Fibroblast of upper back skin (primary cell): ENCODE measurements at places on chromosomes 16 and 17.

- DNase-seq, result no peak
Measured at GRCh38 chr16:54072237-54072636, 214.3 kb downstream of the IRX3 start.

- no peak for DNase-seq
Measured at GRCh38 chr17:79549141-79549915, 61.5 kb downstream of the RBFOX3 start.

- DNase-seq, result peak; percentile 59
Measured at GRCh38 chr17:57881783-57882351, 32.0 kb upstream of the MRPS23 start.

- no peak for DNase-seq
Measured at GRCh38 chr16:78695391-78695790, 595.9 kb downstream of the WWOX start.

DNA sequence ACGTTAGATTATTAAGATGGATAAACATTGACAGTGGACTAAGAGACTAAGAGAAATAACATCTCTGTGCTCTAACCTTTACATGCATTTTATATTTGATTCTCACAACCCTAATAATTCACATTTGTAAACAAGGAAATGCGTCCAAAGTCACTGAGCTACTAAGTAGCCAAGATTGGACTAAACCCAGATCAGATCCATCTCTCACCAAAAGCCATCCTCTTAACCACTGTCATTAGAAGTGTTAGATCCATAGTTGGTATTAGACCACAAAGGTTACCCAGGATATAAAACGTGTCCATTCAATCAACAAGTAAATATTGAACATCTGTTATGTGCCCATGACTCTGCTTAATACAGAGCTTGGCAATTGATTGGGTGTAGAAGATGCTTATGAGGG is 5.2 kb downstream of the HSD17B2 start:
- DNase-seq, result no peak

DNA sequence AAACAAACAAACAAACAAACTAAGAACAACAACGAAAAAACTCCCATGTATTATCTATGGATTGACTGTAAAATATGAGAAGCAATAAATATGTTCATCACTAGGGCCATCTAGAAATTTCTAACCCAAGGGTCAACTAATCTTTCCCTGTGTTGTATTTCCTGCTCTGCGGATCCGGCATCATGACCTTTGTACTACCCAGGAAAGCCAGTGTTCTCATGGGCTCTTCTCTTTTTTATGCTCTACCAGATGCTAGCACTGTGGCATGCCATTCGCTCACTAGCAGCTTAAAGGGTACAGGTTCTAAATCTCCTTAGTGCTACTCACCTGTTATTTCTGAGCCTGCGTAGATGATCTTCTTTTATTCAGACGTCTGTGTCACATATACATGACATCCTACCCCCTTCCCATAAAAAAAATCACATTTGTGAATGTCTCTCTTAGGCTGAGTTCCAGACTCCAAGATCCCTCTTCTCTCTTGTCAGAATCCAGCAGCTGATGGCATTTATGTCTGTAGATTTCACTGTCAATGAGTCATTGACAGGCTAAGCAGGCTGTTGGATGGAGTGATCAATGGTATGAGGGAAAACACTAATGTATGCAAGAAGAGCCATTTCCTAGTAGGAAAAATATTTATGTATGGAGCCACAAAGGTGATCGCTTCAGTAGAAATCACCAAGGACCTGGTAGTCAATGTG is 100.0 kb downstream of the WWOX start:
- no peak for DNase-seq

GRCh38 chr17:77018504-77018903 is 122.3 kb upstream of the SEC14L1 start:
- DNase-seq, result no peak

DNA sequence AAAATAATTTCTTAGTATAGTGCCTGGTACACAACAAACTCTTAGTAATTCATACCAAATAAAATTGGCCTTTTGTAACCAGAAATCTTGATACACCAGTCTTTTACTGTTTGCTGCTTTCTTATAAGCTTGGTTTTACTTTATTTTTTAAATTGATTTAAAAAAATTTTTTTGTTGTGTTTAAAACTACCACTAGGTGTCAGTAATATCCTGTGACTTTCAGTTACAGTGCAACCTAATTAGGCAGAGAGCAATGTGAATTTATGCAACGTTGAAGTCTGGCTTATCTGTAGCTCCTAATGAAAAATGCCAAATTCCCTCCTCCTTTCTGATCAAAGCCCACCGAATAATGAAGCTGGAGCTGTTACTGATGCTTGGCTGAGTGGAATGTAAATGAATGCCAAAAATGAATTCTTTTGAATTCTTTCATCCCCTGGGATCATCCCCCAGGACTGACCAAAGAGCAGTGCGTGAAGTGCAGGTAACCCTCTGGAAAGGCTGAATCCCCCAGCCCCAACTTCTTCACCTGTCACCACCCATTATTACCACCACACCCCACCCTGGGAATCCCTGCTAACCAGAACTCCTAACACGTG is 3.8 kb downstream of the ERCC4 start:
- peak; percentile 60 for DNase-seq

DNA sequence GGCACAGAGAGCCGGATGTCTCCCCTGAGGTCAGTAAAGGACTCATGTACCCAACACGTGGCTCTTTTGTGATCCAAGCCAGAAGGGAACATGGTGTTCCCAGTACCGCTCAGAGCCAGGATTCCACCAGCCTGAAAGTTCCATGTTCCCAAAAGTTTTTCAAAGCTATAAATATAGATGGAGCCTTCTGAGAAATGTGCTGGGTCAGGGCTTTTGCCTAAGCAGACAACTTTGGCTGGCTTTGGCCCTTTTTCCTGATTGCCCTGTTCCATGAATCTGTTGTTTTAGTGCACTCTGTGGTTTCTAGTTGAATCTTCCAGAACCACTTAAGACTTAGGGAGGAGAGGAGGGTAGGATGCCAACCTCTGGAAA is 128.5 kb upstream of the HS3ST2 start:
- no peak for DNase-seq

DNA sequence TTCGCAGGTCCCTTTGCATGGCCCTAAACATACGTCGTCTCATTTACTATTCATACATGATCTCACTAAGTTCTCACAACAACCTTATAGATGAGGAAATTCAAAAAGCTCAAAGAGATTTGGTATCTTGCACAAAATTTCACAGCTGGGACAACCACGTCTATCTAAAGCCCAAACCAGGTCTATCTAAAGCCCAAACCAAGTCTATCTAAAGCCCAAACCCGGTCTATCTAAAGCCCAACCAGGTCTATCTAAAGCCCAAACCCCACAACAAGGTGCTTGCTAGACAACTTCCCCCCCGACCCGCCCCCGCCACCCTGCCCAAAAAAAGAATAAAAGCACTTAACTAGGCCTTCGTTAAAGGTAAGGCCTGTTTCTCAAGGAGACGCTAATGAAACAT is 174.9 kb downstream of the VPS53 start:
- no peak for DNase-seq

DNA sequence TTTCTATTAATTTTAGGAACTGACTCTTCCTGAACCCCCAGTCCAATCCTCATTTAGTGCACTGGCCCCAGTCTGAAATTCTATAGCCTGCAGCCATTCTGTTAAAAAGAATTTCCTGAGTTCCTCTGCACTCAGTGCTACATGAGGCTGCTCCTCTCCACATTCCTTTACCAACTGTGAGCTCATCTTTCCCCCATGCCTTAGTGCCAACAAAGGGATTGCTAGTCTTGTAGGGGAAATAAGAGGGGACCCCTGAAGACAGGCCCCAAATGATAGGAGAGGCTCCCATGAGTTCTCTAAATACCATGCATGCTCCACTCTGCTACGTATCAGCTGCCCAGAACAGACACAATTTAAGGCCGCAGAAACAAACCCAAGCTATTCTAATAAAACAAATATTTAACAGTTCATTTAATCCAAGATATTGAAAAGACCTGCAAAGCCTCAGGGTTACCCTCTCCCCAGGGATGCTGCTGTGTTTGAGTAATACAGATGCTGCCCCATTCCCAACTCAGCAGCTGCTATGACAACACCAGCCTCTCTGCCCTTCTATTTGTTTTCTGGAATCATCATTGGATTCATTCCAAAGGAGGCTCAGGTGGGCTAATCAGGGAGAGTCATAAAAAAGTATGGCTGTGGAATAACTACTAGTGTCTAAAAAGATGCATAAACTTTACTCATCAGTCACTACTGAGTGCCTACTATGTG is 228.5 kb downstream of the TOX3 start:
- DNase-seq, result no peak

DNA sequence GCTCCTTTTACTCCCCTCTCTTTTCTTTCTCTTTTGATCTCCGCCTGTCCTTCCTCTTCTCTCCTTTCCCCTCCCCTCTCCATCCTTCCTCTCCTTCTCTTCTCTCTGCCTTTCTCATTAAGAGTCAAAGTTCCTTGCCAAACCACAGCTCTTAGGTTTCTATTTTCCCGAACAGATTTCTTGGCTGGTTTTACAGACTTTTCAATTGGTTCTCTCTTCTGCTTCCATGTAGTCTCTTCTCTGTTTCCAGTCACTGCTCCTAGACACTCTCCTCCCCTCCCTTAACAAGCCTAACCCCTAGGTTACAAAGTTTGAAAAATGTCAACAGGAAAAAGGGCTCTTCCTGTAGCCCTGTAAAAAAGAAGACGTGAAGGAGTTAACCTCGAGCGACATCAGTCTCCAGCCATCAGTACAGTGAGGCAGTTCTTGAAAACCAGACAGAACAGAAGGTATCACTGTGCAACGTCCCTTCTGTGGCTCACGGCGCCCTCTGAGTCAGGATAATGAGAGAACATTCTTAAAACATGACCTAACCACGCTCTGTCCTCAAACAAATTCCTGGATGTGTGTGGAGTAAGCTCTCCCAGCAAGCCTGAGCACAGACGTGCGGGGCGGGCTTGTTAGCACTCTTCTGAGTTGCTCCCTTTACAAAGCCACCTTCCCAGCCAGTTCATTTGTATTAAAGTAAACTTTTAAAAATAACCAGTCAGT is 11.6 kb upstream of the MARCHF10 start:
- DNase-seq, result peak; percentile 98

DNA sequence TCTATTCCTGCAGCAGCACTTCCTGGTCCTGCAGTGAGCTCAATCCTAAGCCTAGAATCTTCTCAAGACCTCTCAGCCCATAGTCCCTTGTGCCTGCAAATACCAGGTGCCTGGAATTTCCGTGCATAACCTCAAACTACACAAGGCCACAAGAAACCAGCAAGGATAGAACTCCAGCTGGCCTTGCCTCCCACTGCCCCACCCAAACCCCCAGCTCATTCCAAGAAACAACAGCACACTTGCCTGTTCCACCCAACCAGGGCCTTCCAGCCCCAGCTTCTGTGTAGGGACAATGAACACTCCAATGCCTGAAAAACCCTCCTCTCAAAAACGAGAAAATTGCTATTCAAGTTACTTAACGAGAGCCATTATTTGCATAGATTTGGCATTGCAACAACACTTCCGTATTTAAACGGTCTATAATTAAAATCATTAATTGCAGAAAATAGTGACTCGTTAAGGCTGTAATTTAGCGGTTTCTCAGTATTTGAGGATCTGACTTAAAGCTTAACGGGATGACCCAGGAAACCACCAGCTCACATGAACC is 147.0 kb downstream of the C16orf78 start:
- DNase-seq, result no peak

DNA sequence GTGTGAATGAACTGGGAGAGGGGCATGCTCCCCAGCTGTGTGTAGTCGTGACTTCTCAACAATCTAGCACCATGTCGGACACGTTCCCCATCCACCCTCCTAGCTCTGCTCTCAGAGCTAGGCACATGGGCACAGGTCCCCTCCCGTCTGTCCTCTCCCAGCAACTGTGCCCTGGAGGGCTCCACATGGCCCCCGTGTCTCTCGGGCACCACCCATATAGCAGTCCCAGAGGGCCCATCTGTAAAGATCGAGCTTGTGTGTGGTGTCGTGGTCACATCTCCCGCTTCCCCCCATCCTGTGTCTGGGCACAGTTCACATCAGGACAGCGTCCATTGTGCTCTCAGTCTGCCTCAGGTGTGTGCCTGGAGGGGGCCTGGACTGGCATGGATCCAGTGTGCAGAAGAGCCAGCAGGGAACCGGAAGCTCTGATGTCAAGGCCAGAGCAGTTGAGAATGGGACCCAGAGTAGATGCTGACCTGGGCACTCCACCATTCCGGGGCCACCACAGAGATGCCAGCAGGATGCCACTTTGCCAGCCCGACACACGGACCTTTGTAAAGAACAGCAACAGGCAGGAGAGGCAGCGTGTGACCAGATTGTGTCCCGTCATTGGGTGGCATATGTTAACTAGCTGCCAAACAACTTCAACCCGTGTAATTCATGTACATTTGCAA is 55.7 kb downstream of the MARF1 start:
- no peak for DNase-seq

- no peak for DNase-seq
Measured at GRCh38 chr16:47055136-47055885, 81.8 kb upstream of the DNAJA2 start.

DNA sequence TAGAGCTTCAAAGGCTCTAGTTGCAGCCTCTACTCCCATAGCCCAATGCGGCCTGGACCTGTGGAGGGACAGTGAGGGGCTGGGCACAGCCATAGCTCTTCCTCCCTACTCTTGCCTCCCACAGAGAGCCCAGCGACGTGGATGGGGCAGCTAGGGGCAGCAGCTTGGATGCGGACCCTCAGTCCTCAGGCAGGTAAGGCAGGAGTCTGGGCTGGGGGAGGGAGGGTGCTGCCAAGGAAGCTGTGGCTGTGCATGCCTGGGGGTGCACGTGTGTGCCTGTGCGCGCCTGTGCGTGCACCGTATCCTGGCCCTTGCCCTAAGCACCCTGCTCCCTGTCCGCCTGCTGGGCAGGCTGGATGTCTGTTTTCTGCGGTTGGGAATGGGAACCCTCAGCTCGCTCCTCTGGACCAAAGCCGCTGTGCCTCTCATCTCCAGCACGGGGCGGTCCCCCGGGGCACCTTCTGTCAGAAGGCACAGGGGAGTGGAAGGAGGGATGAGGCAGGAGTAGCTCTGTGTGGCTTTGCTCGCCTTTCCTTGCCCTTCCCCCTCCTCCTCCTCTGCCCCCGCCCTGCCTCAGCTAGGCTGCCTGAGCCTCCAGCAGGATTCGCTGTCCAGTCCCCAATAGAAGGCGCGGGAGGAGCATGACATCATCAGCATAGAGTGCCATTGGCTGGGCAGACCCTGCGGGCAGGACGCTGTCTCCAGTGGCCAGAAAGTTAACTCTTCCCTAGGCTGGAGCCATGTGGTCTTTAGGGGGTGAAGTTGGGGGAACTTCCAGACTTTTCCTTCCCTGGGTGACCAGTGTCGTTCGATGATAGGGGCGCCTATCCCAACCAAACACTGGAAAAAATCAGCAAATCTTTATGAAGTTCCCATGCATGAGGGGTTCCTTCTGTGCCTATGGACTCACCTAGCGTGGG is 797 bp downstream of the PRCD start:
- peak; percentile 96 for DNase-seq

DNA sequence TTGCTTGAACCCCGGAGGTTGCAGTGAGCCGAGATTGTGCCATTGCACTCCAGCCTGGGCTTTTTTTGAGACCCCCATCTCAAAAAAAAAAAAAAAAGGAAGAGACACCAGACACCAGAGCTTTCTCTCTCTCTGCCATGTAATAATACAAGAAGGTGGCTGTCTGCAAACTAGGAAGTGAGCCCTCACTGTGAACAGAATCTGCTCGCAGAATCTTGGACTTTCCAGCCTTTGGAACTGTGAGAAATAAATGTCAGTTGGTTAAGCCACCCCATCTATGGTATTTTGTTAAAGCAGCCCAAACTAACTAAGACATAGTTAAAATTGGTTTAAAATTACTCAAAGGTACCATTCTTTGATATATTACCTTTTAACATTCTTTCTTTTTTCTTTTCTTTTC is 10.1 kb upstream of the STX1B start:
- no peak for DNase-seq

GRCh38 chr17:71145486-71145885 is 975.3 kb upstream of the SOX9 start:
- peak; percentile 45 for DNase-seq

- DNase-seq, result peak; percentile 81
Measured at GRCh38 chr17:63425483-63425882, 20.6 kb downstream of the CYB561 start.
